Cortex of kidney (tissue), 1 donor: ENCODE measurements at places on chromosomes 16 and 17.

- no peak for DNase-seq
These were observed 26.7 kb upstream of the GPATCH8 start for GRCh38 chr17:44529864-44530263.

DNA sequence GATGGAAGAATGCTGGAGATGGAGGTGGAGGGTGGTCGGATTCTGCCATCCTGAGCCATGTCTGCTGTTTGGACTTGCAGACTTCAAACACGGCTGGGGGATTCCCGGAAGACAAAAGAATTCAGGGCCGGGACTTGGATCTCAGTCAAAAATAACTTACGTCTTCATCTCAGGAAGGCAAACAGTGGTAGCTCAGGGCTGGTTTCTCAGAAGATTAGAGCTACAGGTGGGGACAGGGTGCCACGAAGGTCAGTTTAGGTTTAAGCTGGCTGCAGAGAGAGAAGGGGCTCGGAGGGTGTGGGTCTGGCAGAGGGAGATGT, 4.3 kb upstream of the RHBDL3 start:
- DNase-seq, result no peak

DNA sequence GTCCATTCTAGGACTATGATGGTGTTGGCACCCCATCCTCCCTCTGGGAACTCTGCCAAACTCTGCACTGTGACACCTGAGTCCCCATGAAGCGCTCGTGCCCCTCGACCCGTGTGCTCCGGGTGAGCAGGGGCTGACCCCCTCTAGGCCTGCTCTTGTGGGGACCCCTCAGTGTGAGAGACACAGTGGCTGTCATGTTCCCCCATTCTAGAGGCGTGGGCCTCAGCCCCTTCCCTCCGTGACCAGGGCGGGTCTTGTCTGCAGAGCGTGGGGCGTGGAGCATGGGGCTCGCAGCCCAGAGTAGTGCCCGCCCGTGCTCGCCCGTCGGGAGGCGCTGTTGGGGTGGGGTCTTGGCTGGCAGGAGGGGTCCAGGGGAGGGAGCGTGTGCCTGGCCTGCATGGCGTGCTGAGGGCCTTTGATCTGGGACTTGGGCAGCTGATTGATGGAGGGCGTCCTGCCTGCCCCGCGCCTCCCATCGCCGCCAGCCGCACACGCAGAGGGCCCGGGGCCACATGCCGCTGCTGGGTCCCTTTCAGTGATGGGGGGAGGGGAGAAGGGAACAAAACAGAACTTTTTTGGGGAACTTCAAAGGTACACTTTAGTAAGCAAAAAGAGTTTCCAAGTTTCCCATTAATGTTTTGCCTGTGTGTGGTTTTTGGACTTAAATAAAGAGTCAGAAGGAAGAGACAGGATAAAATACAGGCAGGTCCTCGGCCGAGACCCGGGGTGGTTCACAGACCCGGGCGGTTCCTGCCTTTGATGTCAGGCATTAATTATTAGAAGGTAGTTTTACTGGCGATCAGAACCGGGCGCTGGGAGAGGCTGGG, 22.5 kb downstream of the CENPX start:
- DNase-seq, result no peak

DNA sequence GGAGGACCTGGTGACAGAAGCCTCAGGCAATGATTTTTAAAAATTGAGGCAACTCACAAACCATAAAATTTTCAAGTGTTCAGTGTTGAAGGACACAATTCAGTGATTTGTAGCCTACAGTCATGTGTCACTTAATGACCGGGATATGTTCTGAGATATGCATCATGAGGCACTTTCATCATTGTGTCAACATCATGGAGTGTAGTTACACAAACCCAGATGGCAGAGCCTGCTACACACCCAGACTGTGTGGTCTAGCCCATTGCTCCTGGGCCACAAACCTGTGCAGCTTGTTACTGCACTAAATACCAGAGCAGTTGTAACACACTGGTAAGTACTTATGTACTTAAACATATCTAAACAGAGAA, 1.6 kb downstream of the PRSS41 start:
- no peak for DNase-seq

- no peak for DNase-seq
These were observed 8.1 kb upstream of the ATP2A3 start for GRCh38 chr17:3972281-3972731.

DNA sequence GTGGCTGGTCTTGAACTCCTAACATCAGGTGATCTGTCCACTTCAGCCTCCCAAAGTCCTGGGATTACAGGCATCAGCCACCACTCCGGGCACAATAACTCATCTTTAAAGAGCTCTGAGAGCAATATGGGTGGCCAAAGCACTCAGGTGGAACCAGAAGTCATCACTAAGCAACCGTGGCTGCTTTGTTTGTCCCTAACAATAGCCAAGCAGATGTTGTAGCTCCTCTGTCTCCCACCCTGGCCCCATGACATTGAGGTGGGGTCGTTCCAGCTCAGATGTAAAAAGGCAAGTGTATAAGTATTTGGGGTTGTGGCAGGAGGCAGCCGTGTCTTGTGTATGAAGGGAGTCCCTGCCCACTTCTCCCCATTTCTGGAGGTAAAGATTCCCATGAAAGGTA, 3.7 kb upstream of the SCIMP start:
- no peak for DNase-seq

DNA sequence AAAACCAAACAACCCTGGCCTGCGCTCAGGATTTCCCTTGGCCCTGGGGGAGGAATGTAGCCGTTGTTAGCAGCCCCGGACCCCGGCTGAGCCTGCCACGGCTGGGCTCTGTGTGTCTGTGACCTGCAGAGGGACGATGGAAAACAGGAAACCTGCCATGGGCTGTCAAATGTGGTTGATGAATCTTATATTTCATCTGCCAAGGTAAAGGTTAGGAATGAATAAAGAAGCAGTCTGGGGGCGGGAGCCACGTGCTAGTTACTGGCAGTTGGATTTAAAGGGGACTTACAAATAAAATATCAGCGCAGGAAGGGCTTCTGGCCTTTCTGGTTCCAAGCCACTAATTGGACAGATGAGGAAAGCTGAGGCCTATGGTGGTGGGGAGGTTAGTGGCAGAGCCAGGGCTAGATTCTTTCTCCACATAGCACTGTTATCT, at the start of gene KRT23:
Gene KRT23 (minus strand): TSS at position 263 of the 436 bp plus-strand sequence. CDS start 1,043 bp downstream, outside the sequence.
- no peak for DNase-seq

- DNase-seq, result no peak
These were observed 27.2 kb downstream of the MAP3K14 start for GRCh38 chr17:45289301-45290268.

DNA sequence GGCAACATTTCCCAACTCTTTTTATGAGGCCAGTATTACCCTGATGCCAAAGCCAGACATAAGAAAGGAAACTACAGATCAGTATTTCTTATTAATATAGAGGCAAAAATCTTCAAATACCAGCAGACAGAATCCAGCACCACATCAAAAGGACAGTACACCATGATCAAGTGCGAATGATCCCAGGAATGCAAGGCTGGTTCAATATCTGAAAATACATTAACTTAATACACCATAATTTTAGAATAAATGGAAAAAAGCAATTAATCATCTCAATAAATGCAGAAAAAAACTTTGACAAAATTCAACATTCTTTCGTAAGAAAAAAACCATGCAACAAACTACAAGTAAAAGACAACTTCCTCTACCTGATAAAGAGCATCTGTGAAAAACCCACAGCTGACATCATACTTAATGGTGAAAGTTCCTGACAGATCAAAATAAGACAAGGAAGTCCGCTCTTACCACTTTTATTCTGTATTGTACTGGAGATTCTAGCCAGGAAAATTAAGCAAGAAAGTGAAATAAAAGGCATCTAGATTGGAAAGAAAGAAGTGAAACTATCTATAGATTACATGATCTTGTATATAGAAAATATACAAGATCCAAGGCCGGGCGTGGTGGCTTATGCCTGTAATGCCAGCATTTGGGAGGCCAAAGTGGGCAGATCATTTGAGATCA, 26.4 kb upstream of the MAPK3 start:
- no peak for DNase-seq

- no peak for DNase-seq
These were observed 392 bp upstream of the HID1 start for GRCh38 chr17:74972973-74973328.

DNA sequence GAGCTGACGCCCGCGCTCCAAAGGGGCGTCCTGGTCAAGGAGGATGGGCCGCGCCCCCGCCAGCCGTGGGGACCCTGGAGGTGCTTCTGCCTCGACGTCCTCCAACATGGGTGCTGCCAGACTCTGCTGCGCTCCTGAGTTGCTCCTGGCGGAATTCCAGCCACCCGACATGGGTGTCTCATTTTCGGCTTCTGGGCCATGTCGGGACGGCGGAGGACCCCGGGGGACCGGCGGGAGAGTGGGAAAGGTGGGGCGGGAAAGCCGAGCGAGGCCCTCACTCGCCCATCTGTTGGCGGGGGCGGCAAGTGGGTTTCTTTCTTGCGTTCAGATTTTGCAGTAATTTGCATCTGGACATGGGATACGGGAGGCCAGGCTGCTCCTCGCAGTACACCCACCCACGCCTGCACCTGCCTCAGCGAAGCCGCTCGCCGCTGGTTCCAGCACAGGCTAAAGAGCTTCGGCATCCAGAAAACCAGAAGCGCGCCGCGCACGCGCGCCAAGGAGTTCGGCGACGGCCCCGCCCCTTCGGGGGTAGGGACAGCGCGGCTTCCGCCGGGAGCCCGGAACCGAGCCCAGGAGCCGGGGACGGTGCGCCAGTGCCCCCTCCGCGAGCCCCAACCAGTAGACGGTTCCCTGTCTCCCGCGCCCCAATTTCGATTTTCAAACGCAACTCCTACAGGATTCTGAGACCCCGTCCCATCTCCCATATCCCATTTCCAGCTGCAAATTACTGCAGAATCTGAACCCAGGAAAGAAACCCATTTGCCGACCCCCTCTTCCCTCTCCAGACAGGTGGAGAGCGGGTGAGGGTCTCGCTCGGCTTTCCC, at the start of gene ARMC7:
Gene ARMC7 (plus strand): TSS at position 563 of the 827 bp plus-strand sequence. CDS start 320 bp downstream, outside the sequence.
- DNase-seq, result no peak

GRCh38 chr16:67678354-67679023, 11.9 kb downstream of the C16orf86 start:
- DNase-seq, result no peak

DNA sequence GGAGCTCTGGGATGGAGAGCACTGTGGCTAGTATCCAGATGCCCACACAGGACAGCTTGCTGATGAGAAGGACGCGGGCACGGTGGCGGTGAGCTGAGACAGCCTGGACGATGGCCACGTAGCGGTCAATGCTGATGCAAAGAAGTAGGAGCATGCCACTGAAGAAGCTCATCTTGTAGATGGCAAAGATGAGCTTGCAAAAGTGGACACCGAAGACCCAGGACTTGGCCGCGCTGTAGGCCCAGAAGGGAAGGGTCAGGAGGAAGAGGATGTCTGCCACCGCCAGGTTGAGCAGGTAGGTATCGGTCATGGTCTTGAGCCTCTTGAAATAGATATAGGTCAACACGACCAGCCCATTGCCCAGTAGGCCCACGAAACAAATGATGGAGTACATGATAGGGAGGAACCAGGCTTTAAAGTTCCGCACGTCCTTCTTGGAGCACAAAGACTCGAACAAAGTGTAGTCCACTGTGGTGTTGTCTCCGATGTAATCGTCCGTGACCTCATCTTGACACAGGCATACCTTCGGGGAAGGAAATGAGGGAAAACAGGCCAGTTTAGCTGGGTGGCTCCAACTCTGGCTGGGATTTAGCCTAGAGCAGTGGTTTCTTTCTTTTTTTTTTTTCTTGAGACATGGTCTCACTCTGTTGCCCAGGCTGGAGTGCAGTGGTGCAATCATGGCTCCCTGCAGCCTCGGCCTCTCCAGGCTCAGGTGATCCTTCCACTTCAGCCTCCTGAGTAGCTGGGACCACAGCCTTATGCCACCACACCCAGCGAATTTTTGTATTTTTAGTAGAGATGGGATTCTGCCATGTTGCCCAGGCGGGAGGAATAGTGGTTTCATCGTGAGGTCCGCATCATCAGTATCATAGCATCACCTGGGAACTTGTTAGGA, 9.7 kb downstream of the CCR7 start:
- DNase-seq, result no peak

DNA sequence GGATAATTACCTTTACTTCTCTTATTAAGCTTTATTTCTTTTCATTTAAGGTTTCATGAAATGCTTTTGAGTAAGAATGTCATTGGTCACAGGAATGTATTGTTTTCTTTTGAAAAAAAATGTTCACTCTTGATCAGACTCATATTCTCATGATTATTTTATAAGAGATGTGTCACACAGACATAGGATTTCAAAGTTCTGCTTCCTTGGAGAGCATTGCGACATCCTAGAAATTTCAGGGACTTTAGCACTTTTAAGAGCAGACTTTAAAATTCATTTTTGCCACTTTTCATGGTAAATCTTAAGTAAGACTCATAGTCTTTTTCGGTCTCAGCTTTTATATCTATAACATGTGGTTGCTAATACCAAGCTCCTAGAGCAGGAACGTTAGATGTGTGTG, 314.7 kb downstream of the CDH8 start:
- DNase-seq, result no peak

DNA sequence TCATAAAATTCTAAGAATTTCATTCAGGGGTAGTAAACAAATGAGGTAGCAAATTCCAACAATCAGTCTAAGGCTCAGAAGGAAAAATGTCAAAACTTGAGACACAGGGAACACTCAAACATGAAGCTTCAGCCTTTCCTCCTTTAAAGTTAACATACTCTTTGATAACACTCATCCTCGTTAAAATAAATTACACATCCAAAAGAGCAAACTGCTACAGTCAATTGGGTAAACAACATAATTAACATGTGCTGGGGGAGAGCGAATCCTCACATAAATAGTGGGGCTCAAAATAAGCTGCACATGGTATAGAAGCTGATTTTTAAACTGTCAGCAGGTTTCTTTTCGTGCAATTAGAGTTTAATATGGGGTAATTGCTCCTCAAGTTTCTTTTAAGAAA, 12.9 kb downstream of the GRB2 start:
- no peak for DNase-seq

DNA sequence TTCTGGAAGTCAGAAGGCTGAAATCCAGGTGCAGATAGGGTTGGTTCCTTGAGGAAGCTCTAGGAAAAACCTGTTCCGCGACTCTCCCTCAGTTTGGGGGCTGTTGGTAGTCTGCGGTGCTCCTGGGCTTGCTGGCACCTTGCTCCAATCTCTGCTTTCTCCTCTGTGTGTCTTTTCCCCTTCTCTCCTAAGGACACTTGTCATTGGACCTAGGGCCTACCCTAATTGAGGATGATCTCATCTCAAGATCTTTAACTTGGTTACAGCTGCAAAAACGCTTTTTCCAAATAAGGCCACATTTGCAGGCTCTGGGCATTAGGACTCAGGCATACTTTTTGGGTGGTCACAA, 12.9 kb upstream of the CACNG4 start:
- no peak for DNase-seq

- no peak for DNase-seq
These were observed 17.7 kb upstream of the RAP1GAP2 start for GRCh38 chr17:2778489-2778888.
